NCI-H1436 (cell line): ENCODE measurements at places on chromosomes 1 and 21.

DNA sequence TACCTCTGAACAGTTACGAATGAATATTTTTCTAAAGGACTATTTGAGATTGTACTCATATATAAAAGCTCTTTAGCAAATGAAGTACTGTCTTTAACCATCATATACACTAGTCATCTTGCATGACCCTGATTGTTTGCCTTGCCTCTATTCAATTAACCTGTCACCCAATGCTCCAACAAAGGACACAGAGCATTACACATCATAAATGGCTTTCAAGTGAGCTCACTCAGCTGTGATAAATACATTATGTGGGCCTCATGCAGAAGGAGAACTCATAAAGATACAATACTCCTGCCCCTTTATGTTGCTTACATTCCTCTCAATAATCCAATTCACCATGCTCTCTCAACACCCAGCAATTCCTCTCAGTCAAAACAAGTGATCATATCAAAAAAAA is 993.0 kb upstream of the PRMT6 start:
- peak; percentile 70 for DNase-seq

DNA sequence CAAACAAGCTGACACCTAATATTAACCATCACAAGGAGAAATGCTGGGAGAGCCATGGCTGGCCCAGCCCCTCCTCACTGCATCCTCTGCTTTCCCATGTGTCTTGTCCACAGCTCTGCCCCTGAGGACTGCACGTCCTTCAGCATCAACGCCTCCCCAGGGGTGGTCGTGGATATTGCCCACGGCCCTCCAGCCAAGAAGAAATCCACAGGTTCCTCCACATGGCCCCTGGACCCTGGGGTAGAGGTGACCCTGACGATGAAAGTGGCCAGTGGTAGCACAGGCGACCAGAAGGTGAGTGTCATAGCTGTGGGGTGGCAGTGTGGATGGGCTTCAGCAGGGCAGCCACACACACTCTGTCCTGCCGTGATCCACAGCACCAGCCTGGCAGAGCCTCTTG is 22.9 kb downstream of the PADI4 start:
- DNase-seq, result no peak

DNA sequence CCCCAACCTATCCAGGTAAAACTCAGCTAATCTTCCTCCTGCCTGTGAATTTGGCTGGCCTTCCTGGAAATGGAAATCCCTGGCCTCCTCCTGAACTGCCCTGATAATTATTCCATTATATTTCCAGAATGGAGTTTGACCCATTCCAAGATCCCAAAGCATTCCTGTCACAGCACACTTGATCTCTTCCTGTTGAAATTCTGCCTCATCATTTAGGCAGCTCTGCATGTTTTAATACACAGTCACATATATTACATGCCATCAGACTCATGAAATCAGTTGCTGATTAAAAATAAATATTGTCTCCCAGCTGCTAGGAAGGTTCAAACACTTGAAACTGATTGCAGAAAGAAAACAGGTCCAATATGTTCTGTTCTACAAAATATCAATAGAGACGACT is 148.2 kb upstream of the PALMD start:
- DNase-seq, result no peak

- no peak for DNase-seq
These were observed 21.1 kb downstream of the CRYAA start for GRCh38 chr21:43189936-43190335.

- DNase-seq, result no peak
These were observed 36.5 kb downstream of the RNASEL start for GRCh38 chr1:182552527-182552926.

GRCh38 chr1:212030936-212031528 is 4.3 kb downstream of the INTS7 start:
- DNase-seq, result no peak

DNA sequence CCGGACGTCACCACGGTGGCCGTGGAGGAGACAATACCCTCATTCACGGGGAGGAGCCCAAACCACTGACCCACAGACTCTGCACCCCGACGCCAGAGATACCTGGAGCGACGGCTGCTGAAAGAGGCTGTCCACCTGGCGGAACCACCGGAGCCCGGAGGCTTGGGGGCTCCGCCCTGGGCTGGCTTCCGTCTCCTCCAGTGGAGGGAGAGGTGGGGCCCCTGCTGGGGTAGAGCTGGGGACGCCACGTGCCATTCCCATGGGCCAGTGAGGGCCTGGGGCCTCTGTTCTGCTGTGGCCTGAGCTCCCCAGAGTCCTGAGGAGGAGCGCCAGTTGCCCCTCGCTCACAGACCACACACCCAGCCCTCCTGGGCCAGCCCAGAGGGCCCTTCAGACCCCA is 7.0 kb downstream of the TNFRSF14 start:
- no peak for DNase-seq

DNA sequence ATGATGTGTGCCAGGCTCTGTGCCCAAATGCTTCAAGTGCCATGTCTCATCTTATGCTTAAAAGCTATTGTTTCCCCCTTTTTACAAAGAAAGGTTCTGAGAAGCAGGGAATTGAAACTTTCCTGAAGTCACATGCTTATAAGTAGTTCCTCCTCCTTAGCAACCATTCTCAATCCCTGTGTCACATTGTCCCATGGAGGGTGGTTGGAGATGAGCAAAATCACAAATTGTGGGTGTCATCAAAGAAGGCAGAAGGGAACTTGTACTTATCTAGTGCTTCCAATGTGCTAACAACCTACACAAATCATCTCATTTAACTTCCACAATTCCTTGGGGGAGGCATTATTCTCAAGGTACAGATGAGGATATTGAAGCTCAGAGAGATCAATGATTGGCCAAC is 10.1 kb upstream of the ERICH3 start:
- no peak for DNase-seq

- DNase-seq, result no peak
These were observed 9.1 kb downstream of the LAMC2 start for GRCh38 chr1:183195142-183195574.

GRCh38 chr1:198701250-198701649 is 62.4 kb downstream of the PTPRC start:
- DNase-seq, result peak; percentile 59
